Activated CD4-positive, alpha-beta T cell treated with anti-CD3 and anti-CD28 coated beads for 36 hours (primary cell): ENCODE measurements at places on chromosomes 6 and 20. TPM values are rescaled to one million over a fixed set of nuclear protein-coding genes. Genes with fewer than 3 reads are reported as not detected.

Gene GSTA1
- not detected for total RNA-seq

Gene HRH3
- not detected for total RNA-seq

Gene OXT
- total RNA-seq = not detected

Gene RPL7L1
- total RNA-seq = 152 TPM

Gene SNRPB2
- total RNA-seq = 129 TPM

Gene LAMA2
- total RNA-seq = 0.65 TPM

Gene SYNCRIP
- 191 TPM for total RNA-seq

Gene RHAG
- total RNA-seq = not detected

Gene GRIK2
- not detected for total RNA-seq

Gene TAAR9
- total RNA-seq = not detected

Gene PSMA7
- 296 TPM for total RNA-seq

Gene GGTLC1
- not detected for total RNA-seq

Gene NRN1
- total RNA-seq = 4.6 TPM

Gene TCP11
- not detected for total RNA-seq
